NCI-H524 treated with DMSO at 0.1 percent for 48 hours (cell line): ENCODE measurements at places on chromosomes 7 and 10.

DNA sequence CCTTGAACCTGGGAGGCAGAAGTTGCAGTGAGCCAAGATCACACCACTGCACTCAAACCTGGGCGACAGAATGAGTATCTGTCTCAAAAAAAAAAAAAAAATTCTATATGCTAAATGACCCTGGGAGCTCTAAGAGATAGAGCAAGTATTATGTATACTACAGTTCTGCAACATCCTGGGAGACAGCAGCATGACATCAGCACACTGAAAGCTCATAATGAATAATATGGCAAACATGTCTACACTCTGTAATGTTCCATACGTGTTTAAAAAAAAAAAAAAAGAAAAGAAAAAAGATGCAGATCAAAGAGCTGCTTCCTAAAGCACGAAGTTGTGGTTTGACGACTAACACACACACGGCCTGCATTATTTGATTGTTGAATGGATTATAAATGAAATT lies 72.5 kb downstream of the CUL2 start:
- no peak for DNase-seq

DNA sequence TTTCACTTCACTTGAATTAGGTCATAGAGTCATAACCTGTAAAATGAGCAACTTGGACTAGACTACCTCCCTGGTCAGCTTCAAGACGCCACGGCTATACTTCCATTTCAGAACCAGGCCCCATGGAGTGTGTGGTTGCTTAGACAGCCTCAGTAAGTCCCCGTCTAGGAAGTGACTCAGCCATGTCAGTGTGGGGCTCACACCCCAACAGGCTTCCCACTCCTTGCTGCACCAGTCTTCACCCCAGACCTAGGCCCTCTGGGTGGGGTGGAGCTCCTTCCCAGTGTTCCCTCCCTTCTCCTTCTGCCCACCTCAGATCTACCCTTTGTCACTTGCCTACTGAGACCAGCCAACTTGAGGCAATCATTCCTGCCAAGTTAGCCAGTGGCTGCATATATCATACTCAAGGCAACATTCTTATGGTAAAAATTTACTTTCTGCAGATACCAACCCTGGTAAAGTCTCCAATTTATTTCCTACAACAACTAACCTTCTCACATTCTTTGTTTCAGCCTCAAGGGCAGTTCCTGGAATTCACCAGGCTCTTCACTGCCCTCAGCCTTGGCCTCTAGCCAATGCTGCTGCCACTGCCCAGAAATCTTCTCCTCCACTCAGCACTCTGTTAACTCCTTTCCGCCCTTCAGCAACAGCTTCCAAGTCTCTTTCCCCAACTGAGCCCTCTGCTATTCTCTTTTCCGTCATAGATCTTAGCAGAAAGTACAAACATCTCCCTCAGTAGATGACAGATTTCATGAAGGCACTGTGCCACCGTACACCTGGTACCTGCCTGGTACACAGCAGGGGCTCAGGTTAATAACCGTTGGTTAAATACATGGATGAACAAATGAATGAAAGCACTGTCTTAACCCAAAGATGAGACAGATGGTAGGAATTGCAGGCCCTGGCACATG lies 31.3 kb upstream of the ZNRF2 start:
- DNase-seq: no peak

- no peak for DNase-seq
Measured at GRCh38 chr7:149248777-149249176, 9.3 kb downstream of the ZNF212 start.

GRCh38 chr10:79319115-79319771 lies 28.0 kb upstream of the PPIF start:
- no peak for DNase-seq
